Small intestine (tissue), 16 donors: ENCODE measurements at places on chromosomes 12 and 14.

DNA sequence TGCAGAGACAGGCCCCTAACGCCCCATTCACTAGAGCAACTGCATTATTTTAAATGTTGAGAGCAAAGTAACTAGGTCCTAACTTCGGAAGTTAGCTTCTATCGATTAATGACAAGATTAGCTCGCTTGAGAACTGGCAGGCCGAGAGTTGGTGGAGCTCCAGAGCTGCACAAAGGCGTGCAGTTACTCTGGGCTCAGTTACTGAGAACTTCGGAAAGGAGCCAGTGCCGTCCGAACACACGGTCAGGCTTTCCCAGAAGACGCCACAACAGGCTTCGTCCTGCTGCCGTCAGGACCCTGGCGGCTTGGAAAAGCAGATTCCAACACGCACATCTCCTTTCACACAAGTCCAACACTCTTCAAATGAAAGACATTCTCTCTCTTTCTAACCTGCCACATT, 45.4 kb upstream of the TESC start:
- DNase-seq: no peak

- DNase-seq: no peak
Measured at GRCh38 chr12:60100160-60100559, 504.3 kb downstream of the SLC16A7 start.

DNA sequence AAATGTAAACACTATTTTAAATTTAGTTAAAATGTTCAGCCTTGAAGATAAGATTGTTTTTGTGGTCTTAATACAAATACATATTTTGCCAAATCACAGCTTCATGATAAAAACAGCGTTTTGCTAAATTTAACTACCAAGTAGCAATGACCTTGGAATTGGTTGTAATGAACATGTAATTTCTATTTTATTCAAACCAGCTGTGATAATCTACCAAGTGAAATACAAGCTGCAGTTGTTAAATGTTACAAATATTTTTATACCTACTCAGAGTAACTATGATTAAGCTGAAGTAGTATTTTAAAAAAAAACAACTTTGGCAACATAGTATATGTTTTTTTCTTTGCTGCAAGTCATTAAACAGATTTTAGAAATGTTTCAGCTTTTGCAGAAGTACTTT, 96.2 kb downstream of the CPSF2 start:
- no peak for DNase-seq

DNA sequence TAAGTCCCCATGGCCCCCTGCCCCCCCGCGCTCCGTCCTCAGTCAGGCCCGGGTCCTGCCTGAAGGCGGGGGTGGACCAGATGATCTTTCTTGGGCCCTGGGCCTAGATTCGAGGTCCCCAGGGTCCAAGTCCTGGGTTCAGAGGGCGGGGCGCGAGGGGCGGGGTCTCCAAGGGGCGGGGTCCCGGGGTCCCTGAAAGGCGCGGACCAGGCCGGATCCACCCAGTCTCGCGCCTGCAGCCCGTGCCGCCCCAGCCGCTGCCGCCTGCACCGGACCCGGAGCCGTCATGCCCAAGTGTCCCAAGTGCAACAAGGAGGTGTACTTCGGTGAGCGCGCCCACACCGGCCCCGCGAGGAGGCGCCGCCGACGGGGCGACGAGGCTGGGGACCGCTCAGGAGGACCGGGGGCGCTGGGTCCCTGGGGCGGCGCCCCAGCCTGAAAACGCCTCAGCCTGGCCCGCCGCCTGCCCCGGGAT, 325 bp downstream of the CRIP1 start:
- peak; percentile 77 for DNase-seq
